DMS 273 treated with DMSO at 0.1 percent for 48 hours (cell line): ENCODE measurements at places on chromosomes 3 and 15.

GRCh38 chr15:50879016-50879617, 29.4 kb upstream of the AP4E1 start:
- no peak for DNase-seq

GRCh38 chr3:31505371-31506048, 27.2 kb upstream of the STT3B start:
- DNase-seq, result no peak

GRCh38 chr3:58609990-58610389, 32.8 kb upstream of the FAM107A start:
- no peak for DNase-seq

DNA sequence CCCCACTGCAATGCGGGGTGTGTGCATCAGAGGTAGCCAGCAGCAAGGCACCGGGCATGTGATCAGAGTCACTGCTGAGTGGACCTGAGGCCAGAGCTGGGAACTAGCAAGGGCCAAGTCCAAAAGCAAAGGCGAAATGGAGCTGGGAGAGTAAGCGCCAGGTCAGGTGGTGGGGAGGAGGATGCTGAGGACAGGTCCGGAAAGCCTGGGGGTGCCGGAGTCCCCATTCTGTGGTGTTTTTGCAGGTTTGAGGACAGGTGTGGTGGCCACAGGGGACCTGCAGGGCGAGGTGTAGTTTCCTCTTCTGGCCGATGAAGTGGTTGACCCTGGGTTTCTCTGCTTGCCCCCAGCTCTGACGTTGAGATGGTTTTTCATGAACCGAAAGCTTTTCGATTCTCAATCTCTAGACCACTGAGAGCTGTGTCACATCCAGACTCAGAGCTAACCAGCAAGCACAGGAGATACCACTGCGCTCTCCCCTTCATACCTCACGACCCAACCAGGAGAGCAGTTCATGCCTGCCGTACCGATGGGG, 35.0 kb upstream of the HES1 start:
- no peak for DNase-seq

- no peak for DNase-seq
These were observed 71.3 kb downstream of the SMAD6 start for GRCh38 chr15:66773129-66773873.

GRCh38 chr3:104935613-104936012, 431.1 kb upstream of the ALCAM start:
- no peak for DNase-seq

DNA sequence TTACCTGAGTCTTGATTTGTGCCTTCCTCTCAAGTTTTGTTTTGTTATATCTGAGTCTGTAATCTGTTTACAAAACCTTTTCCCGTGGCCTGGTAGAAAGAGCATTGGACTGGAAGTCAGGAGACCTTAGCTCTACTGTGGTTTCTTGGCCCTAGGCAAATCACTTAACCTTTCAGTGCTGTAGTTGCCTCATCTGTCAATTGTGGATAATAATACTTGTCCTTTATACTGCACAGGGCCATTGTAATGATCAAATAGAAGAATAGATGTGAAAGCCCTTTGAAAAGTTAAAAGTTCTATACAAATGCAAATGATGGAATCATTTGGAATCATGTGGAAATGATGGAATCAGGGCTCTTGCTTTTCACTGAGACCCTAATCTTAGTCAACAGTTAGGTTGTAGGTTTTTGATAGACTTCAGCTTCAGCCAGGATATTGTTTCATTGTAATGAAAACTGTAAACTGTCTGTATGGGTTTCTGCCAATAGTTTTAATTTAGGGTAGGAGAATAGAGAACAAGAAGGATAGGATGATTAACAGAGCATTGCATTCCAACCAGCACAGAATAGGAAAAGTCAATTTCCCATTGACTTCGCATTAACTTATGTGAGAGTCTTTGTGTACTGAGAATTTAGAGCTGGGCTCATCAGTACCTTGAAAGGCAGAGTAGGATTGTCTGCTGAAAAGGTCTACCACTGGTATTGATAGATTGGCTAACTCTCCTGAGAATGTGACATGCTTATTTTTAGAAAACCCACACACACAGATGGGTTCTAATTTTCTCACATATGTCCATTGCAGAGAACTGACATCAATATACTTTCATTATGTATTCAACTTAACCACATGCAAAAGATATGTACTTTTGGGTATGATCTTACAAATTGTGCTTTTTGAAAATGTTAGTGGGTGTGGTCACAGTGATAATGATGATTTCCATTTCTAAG, 21.8 kb downstream of the MAP2K5 start:
- no peak for DNase-seq

DNA sequence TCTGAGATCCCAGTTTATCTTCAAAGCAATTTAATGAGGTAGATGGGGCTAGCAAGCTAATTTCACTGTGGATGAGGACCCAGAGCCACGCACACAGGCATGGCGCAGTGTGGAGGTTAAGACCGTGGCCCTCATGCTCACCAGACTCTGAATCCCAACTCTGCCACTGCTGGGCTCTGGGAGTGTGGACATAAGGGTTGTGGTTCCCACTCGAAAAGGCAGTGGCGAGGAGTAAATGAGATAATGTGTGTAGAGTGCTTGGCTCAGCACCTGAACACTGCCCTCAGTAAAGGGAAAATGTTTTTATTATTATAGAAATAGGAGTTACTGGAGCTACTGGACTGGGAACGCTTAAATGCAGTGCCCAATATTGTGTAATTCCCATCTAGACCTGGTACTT, 243.5 kb upstream of the TPM1 start:
- DNase-seq, result no peak

DNA sequence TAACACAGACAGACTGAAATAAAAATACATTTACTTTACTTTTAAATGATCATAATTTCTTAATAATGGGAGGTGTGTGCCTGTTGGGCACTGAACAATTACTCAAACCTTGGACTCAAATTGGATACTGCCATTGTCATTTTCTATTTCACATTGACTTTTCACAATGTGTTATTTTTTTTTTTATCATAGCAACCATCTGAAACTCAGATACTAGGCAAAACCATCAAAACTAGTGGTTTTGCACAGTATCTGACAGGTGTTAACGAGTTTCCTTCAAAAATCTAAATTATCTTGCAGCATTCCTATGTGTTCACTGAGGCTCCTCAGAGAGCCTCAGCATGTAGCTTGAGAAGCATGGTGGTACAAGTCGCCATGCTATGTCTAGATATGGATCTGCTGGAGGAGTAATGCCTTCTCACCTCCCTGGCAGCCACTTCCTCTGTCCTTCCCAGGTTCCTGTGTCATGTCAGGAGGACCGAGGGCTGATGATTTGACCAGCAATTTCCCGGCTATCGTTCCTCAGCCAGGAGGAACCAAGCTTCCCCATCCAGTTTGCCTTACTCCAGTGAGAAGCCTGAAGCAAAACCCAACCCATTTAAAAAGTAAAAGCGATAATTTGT, 29.9 kb upstream of the RFTN1 start:
- DNase-seq, result no peak

DNA sequence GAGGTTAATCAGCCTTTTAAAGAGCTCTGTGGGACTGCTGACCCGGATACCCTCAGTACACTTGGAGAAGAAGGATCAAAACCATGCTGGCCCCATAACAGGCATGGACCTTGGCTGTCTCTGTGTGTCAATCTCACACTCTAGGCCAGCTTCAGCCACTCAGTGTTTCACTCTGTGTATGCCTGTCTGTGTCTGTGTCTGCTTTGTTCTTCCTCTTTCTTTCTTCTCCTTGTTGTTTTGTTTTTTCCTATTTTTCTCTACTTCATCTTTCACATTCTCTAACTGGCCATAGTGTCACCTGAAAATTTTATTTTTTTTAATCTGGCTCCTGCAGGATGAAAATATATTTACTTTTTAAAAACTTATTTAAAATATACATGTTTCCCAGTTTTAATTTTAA, 51.1 kb downstream of the SERP1 start:
- DNase-seq, result no peak
